ENCODE measurements at places on chromosomes 4 and X. TPM values are rescaled to one million over a fixed set of nuclear protein-coding genes. Genes with fewer than 3 reads are reported as not detected.
A peak's percentile ranks its signal among the peaks of the same experiment; 100 is the strongest.

The FGB gene
- total RNA-seq: not detected

The BEND4 gene
- 0.19 TPM for total RNA-seq

The PRR32 gene
- not detected for total RNA-seq

The SSX2B gene
- total RNA-seq: not detected

The ATP2B3 gene
- total RNA-seq: not detected

The GLRA3 gene
- total RNA-seq: not detected

The MAGEB3 gene
- total RNA-seq: not detected

GRCh38 chr4:6273661-6273990 lies 4.0 kb downstream of the WFS1 start:
- H3K27me3 ChIP-seq: peaks cover 3% of the 10 kb centered on the region
- no peak overlapping the region for H3K27ac ChIP-seq
- no peaks in the 10 kb centered on the region for H3K36me3 ChIP-seq
- H3K4me3 ChIP-seq: no peak overlapping the region
- peaks cover 13% of the 10 kb centered on the region for H3K4me1 ChIP-seq
- no peak for DNase-seq

- peaks cover 10% of the 10 kb centered on the region for H3K4me1 ChIP-seq
- peaks cover 2% of the 10 kb centered on the region for H3K36me3 ChIP-seq
- H3K27me3 ChIP-seq: no peaks in the 10 kb centered on the region
- no peak overlapping the region for H3K27ac ChIP-seq
- no peak overlapping the region for H3K4me3 ChIP-seq
Observed at GRCh38 chrX:25067271-25068172, 51.8 kb upstream of the ARX start.

DNA sequence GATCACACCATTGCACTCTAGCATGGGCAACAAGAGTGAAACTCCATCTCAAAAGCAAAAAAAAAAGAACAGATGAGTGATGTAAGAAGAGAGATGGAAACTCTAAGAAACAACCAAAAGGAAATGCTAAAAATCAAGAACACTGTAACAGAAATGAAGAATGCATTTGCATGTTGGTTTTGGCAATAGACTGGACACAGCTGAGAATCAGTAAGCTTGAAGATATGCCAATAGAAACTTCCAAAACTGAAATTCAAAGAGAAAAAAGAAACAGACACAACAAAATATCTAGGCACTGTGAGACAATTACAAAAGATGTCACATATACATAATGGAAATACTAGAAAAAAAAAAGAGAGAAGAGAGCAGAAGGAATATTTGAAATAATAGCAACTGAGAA lies 93.7 kb downstream of the BEND2 start:
- DNase-seq: no peak
- H3K4me3 ChIP-seq: no peak overlapping the region
- H3K4me1 ChIP-seq: no peaks in the 10 kb centered on the region
- H3K27me3 ChIP-seq: peaks cover 2% of the 10 kb centered on the region
- H3K27ac ChIP-seq: no peak overlapping the region
- no peaks in the 10 kb centered on the region for H3K36me3 ChIP-seq

GRCh38 chr4:29277381-29277780 lies 1442.8 kb upstream of the PCDH7 start:
- no peak overlapping the region for H3K4me3 ChIP-seq
- H3K4me1 ChIP-seq: no peaks in the 10 kb centered on the region
- no peaks in the 10 kb centered on the region for H3K27me3 ChIP-seq
- no peak overlapping the region for H3K27ac ChIP-seq

- H3K4me1 ChIP-seq: no peaks in the 10 kb centered on the region
- no peak for DNase-seq
- H3K36me3 ChIP-seq: peaks cover 19% of the 10 kb centered on the region
- no peak overlapping the region for H3K27ac ChIP-seq
- H3K27me3 ChIP-seq: no peaks in the 10 kb centered on the region
- no peak overlapping the region for H3K4me3 ChIP-seq
Observed at GRCh38 chr4:128951316-128951715, 141.8 kb downstream of the JADE1 start.

DNA sequence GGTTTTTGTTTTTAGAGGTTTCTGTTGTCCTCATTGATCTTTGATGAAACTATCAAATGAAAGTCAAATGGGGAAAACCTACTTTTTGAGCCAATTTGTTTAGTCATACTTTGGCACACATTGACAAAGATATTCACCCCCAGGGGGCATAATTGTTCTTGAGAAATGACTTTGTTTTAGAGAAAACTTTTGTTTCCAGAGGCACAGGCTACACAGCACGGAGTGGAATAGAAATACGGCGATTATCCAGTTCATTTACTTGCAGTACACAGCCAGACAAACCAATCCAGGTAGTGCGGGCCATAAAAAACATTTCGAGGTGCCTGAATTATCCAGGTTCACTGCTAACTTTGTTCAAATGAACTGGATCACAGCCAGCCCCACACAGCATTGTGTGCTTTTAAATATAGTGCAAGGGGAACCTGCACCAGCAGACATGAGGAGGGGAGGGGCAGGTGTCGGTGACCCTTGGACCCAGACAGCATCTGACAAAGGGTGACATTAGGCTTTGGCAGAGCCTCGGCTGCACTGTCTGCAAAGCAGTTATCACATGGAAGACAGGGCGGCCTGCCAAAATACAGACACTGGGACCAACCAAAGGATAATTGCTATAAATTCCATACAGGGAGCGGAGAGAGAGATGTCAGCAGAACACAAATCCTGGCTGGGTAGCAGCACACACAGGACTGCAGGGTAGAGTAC lies 179.6 kb upstream of the NOCT start:
- peaks cover 5% of the 10 kb centered on the region for H3K27me3 ChIP-seq
- peaks cover 4% of the 10 kb centered on the region for H3K4me1 ChIP-seq
- DNase-seq: no peak
- H3K27ac ChIP-seq: no peak overlapping the region

DNA sequence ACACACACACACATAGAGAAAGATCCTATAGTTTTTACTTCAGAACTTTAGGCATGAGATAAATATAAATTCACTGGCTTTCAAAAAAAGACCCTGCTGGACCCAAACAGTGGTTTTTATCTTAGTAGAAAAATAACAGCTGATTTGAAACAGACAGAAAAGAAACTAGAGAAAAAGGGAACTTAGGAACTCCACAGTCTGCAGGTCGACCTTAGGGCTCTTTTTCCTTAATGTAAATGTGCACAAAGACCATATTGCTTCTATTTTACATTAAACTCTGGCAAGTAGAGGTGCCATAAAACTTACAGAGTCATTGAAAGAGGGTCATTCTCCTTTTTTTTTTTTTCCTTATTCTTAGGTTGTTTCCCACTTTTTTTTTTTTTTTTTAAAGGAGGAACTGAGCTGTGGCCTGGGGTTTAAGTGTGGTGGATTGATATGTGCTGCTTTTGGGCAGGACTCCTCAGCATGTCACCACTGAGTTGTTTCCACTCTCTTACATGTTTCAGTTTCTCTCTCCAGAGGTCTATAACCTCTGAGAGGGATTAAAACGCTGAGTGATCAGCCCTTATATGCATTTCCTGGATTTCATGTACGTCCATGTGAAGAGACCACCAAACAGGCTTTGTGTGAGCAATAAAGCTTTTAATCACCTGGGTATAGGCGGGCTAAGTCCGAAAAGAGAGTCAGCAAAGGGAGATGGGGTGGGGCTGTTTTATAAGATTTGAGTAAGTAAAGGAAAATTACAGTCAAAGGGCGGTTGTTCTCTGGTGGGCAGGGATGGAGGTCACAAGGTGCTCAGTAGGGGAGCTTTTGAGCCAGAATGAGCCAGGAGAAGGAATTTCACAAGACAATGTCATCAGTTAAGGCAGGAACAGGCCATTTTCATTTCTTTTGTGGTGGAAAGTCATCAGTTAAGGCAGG lies 70.8 kb upstream of the PACRGL start:
- H3K4me3 ChIP-seq: no peak overlapping the region
- H3K4me1 ChIP-seq: no peaks in the 10 kb centered on the region
- no peak overlapping the region for H3K27ac ChIP-seq
- H3K36me3 ChIP-seq: no peaks in the 10 kb centered on the region

DNA sequence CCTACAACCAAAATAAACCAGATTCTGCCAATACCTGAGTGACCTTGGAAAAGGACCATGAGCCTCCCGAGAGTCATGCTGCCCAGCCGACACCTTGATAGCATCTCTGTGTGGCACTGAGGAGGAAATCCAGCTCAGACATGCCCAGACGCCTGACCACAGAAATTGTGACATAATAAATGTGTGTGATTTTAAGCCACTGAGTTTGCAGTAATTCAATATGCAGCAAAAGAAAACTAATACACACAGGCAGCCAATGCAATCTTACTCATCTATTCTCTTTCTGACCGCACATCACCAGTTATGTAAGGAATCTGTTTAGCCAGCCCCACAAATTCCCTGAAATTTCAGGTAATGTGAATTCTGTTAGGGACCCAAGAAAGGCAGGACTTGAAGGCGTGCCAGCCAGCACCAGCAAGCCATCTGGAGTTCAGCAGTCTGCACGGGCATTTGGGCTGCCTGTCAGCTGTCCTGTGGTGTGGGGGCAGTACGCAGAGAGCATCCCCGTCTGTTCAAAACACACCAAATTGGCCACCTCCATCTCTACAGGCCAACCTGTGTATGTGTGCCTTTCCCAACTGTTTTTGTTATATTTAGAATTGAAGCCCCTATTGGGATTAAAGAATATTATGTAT lies 176.4 kb downstream of the NLGN4X start:
- DNase-seq: no peak
- no peak overlapping the region for H3K4me3 ChIP-seq
- H3K27me3 ChIP-seq: no peaks in the 10 kb centered on the region
- H3K36me3 ChIP-seq: no peaks in the 10 kb centered on the region
- no peak overlapping the region for H3K27ac ChIP-seq

- H3K4me1 ChIP-seq: no peaks in the 10 kb centered on the region
- no peak for DNase-seq
- no peaks in the 10 kb centered on the region for H3K27me3 ChIP-seq
- H3K36me3 ChIP-seq: no peaks in the 10 kb centered on the region
- H3K27ac ChIP-seq: no peak overlapping the region
Observed at GRCh38 chr4:157574606-157575005, 354.1 kb downstream of the GRIA2 start.

DNA sequence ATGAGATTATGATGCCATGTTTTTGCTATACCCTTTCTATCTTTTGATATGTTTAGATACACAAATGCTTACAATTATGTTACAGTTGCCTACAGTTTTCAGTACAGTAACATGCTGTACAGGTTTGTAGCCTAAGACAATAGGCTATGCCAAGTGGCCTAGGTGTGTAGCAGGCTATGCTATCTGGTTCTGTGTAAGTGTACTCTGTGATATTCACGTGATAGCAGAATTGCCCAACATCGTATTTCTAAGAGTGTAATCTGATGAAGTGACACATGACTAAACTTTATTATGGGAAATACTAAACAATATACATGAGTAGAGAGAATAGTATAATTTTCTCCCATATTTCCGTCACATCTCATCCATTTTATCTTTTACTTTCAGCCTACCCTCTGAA lies 97.0 kb downstream of the CLDN22 start:
- no peak overlapping the region for H3K4me3 ChIP-seq
- no peaks in the 10 kb centered on the region for H3K4me1 ChIP-seq
- no peaks in the 10 kb centered on the region for H3K36me3 ChIP-seq
- no peaks in the 10 kb centered on the region for H3K27me3 ChIP-seq
- no peak for DNase-seq

GRCh38 chr4:153950100-153950979 lies 161.5 kb upstream of the SFRP2 start:
- peaks cover 7% of the 10 kb centered on the region for H3K36me3 ChIP-seq
- DNase-seq: peak; percentile 15
- no peak overlapping the region for H3K27ac ChIP-seq
- H3K27me3 ChIP-seq: peaks cover 13% of the 10 kb centered on the region
